Mesothelial cell of epicardium (in vitro differentiated cells): ENCODE measurements at places on chromosomes 16 and 17.

- no peak for DNase-seq
Observed at GRCh38 chr16:84597931-84598351, 19.9 kb downstream of the COTL1 start.

GRCh38 chr16:2324296-2324859, 16.1 kb downstream of the ABCA3 start:
- DNase-seq = no peak

DNA sequence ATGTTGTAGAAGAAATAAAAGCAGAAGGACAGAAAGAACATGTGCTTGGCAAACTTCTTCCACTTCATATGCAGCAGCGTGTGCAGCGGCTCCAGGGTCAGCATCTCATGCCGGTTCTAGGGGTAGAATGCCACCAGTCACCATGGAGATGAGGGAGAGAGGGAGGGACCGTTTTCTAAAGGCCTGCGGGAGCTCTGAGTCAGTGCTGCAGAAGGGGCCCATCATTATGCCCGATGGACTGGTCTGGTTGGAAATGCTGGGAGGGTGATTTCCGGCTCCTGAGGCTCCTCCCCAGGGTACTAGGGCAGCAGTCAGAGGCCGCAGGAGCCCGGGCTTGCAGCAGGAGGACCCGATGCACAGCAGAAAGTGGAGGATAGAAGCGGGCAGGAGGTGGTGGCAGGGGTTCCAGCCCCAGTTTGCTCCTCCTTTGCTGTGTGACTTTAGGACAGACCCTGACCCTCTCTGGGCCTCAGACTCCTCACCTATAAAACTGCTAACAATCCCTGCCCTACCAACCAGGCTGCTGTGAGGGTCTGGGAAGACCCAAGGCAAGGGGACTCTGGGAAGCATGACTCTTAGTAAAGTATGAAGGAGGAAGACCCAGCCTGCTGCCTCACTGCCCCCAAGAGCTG, 28.6 kb downstream of the TRPV3 start:
- no peak for DNase-seq

DNA sequence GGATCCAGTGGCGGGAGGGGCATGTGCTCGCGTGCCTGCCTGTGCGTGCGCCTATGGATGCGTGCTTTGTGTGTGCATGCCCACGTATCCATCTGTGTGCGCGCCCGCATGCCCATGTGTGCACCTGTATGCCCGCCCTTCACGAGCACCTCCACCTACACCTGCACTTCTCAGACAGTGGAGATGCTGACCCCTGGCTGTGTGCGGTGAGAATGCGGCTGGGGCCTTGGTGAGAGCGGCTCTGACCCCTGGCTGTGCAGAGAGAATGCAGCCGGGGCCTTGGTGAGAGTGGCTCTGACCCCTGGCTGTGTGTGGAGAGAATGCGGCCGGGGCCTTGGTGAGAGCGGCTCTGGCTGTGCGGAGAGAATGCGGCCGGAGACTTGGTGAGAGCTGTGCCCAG, 33.9 kb downstream of the AXIN1 start:
- no peak for DNase-seq
